ENCODE measurements at places on chromosomes 3 and 15.

DNA sequence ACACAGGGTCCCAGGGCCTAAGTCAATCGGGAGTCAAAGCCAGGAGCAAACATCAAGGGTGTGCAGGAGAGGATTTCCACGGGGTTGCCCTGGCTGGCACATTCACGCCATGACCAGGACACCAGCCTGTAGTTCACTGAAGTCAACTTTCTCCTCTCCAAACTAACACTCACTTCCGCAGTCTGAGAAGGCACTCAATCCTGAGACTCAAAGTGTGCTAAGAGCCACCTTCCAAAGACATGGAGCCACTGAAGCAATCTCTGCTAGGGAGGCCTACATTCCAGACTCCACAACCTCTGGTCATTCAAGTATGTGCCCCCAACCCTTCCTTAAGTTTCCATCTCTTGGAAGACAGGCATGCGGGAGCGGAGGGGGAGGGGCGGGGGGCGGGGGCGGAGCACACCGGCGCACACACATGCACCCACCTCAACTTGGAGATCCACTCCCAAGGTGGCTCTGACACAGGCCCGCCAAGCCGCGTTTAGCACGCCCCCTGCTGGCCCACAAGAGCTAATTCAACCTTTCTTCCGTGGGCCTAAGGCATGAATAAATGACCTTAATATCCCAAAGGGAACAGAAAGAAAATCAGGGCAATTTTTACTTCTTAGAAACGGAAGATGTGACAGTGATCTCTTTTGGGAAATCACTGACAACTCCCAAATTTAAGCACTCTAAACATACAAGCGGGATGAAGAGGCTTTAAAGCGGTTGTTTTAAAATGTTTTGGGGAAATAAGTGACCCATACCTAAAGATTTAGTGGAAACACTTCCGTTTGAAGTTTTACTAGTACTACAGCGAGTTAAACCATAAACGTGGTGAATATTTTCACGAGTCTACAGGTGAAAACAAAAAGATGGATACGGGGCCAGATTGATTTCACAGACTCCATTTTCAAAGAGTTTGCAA lies 162.5 kb upstream of the CHRNA7 start:
- DNase-seq: peak; percentile 55

DNA sequence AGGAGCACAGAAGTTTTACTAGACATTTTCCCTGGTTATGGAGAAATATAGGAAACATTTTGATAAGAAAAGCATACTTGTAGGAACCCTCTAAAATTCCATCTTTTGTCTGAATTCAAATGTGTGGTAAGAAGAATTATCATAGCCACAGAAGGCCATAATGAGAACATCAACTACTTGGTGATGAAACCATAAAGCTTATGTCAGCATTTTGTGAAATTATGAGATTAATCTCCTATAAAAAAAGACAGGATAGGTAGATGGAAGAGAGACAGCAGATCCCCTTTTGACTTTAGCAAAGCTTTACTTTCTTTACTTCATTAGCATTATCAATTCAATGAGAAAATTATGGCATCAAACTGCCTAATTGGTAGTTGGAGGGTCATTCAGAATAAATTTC lies 697.0 kb downstream of the IGSF11 start:
- DNase-seq: no peak

- DNase-seq: no peak
These were observed 270.9 kb downstream of the FHIT start for GRCh38 chr3:60980342-60980692.

- no peak for DNase-seq
These were observed 62.5 kb upstream of the RBP1 start for GRCh38 chr3:139602003-139602402.

DNA sequence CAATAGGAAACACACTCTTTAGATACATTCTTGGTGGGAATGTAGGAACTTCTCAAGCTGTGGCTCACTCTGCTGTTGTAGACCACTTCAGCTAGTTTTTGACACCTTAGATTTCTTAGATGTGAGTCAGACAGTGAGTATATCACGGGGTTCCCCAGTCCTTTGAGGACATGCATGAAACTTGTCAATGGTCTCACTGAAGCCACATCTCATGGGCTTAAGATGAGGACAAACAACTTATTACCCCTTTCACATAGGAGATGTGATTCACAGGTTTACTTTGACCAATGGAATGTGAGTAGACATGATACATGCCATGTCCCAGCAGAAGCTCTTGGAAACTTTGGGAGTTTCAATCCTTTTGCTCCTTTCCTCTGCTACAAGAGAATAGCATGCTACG lies 325.5 kb downstream of the CHST2 start:
- no peak for DNase-seq

DNA sequence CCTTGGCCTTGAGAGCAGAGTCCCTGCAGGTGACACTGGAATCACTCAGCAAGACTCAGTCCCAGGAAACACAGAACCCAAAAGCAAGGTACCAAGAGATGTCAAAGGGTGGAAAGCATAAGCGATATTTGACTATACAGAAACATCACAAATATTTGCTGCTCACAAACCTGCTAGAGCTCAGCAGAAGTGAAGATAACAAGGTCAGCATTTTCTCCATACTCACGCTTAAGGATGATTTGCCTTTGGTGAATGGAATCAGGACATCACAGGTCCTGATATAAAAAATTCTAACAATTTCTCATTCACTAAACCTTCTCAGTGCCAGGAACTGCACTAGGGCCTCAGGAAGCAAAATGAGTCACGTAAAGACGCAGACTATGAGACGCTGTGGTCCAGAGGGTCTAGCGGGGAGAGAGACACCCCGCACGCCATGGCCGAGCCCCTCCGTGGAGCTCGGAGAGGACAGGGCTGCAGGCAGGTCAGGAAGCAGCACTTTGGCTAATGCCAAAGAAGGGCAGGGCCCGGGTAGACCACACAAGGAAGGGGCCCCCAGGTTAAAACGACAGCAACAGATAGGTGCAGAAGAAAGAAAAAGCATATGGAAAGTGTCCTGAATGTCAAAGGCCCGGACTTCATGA lies 10.7 kb downstream of the PCSK6 start:
- DNase-seq: no peak

- DNase-seq: no peak
These were observed 143.6 kb upstream of the GRM7 start for GRCh38 chr3:6717026-6717943.

DNA sequence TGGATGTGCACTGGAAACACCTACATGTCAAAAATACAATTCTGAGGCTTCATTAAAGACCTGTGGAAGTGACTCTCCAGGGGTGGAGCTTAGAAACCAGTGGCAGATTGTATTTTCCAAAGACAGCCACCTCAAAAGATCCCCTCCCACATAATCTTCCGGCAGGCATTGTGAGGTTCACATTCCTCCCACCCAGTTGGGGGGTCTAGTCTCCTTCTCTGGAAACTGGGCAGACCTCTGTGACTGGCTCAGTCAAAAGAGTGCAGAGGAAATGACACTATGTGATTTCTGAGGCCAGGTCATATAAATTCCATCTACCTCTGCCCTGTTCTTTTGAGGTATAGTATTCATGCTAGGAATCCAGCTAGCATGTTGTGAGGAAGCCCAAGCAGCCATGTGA lies 1.9 kb upstream of the CFAP92 start:
- DNase-seq: no peak

- DNase-seq: no peak
These were observed 29.5 kb upstream of the THRB start for GRCh38 chr3:24523988-24524727.

DNA sequence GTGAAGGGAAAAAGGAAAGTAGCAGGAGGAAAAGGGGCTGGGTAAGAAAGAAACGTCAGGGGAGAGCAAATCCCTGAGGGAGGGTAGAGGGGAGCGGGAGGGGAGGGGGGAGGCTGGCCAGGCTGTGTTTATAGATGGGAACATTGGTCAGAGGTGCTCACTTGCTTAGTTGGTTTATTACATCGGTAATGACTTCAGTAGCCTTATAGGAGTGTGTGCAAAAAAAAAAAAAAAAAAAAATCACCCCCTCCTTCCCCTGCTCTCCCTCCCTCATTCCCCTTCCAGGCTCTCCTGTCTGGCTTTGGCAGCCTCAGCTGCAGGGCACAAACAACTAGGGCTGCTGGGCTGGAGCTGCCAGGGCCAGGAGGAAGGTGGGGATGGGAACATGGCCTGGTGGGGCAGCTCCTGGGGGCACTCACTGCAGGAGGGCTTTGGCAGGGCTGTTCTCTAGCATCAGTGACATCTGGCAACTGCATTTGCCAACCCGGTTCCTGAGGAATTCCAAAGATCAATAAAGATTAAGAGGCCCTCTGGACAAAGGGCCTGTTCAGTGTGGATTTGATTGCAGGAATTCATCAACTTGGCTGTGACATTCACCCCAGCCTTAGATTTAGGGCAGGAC lies 334.5 kb upstream of the FRG2C start:
- no peak for DNase-seq

DNA sequence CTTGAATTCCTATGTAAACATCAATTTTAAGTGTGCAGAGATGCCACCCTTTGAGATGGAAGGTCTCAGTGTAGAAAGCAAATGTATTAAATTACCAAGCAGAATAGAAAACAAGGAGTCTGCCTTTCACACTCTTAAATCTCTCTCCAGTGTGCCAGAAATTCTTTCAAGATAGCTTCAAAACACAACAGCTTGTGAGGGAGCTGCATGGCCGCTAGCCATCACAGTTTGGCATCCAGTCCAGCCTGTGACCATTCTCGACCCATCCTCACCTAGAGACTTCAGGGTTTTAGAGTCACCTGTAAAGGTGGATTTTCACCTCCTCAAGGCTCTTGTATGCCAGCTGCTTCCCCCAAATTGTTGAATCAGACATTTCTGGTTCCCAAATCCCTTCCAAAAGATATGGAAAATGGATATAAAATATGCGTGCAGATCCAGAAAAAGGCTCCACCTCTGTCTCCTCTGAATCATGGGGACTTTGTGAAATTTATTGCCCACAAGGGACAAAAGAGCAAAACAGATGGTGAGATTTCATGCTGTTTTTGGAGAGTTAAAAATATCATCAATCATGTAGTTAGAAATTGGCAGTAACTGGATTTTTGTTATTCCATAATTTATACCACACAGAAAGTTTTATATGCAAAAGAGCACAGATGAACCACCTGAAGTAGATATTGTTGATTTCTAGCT lies 114.2 kb upstream of the THRB start:
- DNase-seq: no peak

GRCh38 chr3:149089395-149089794 lies 3.1 kb upstream of the HLTF start:
- no peak for DNase-seq

GRCh38 chr3:54481606-54482365 lies 359.4 kb downstream of the CACNA2D3 start:
- DNase-seq: no peak

GRCh38 chr15:62709261-62709660 lies 333.3 kb upstream of the TPM1 start:
- no peak for DNase-seq

DNA sequence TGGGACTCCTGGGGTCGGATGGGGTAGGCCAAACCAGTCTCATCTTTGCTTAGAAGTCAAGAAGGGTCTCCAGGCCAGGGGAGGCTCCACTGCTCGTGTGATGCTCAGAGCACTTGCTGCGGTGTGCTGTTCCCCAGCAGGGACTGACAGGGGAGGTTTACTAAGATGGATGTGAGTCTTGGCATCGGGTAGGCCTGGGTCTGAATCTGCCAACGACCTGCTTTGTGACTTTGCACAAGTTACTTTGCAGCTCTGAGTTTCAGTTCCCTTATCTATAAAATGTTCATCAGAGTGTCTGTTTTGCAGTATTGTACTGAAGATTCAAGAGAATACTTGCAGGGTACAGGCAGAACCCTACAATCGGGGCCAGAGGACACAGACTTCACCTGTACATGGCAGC lies 17.3 kb upstream of the CDCP1 start:
- DNase-seq: no peak

DNA sequence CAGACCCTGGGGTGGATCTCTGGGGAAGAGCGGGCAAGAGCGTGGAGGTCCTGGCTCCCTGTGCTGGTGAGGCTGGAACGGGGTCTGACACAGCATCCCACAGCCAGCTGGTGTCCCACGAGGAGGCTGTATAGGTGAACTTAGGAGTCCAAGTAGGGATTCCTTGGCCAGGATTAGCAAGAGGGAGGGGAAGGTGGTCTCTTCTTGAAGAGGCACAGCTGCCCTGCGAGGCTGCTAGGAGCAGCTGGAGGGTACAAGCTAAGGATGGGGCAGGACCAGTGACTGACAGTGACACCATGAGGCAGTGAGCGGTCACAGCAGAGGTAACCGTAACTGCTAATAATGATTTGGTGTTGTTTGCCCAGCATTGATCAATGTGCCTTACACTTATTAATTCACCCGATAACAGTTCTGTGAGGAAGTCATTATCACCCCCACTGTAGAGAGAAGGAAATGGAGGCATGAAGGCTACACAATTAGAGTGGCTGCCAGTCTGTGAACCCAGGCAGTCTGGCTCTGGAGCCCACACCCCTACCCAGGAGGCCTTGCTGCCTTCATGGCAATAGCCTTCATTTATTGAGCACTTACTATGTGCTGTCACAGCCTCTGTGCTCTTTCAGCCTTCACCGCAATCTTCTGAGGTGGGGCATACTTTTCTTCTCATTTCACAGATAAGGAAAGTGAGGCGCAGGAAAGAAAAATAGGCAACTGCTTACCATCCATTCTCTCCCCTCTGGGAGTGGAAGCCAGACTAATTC lies 59.4 kb downstream of the TMEM44 start:
- DNase-seq: peak; percentile 28

GRCh38 chr3:194091141-194091540 lies 44.8 kb upstream of the HES1 start:
- no peak for DNase-seq

DNA sequence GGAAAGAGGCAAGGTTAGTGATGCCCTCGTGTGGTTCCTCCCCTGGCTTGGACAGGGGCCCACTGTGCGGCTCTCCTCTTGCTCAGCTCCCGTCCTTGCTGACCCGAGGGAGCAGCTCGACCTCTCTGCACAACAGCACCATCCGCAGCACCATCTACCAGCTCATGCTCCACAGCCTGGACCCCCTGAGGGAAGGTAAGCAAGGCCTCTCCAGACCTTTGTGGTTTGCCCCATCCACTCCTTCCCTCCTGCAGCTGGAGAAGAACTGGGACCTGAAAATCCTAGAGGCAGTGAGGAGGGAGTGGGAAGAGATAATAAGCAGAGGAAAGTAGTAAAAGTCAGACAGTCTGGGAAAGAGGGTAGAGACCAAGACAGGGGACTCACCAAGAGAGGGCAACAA lies 17.8 kb downstream of the SLC24A1 start:
- no peak for DNase-seq

DNA sequence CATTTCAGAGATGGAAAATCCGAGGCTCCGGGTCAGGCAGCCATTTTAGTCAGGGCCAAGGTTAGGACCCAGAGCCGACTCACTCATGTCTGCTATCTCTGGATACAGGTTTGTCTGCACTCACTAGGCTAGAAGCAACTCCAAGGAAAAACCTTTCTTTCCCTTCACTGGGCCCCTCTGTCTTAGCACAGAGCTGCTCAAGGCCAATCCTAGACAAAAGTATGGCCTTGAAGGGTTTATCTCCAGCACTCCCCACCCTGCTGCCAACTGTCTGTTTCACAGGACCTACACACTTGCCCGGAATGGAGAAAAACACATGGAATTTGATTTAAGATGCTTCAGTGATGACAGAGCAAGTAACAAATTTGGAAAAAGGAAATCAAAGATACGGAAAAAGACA lies 25.6 kb downstream of the ACAN start:
- no peak for DNase-seq

- DNase-seq: no peak
These were observed 65.0 kb upstream of the ATP2B2 start for GRCh38 chr3:10570196-10570946.

All from activated T-cell treated with anti-CD3 and anti-CD28 coated beads for 48 hours (primary cell).